Cortex of kidney (tissue), 1 donor: ENCODE measurements at places on chromosomes 1 and 21.

- no peak for DNase-seq
Measured at GRCh38 chr1:229192031-229192430, 78.9 kb upstream of the RAB4A start.

GRCh38 chr1:21963477-21964217, 13.2 kb upstream of the CELA3B start:
- no peak for DNase-seq

- DNase-seq: no peak
Measured at GRCh38 chr1:228060458-228061190, 21.9 kb upstream of the ARF1 start.

GRCh38 chr1:82565146-82565545, 764.4 kb downstream of the ADGRL2 start:
- DNase-seq: no peak

DNA sequence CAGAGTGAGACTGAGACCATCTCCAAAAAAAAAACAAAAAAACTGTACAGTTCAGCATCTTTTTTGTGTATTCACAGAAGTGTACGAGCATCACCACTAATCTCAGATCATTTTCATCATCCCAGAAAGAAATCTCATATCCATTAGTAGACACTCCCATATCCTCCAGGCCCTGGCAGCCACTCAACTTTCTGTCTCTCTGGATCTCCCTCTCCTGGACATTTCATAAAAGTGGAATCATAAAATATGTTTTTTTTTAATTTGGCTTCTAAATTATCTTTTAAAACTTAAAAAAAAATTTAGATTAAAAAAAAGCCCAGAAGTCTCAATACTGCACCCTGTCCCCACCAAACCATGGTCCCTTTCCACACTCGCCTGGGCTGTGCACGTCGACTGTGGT, 22.1 kb downstream of the RIPPLY3 start:
- DNase-seq: no peak

DNA sequence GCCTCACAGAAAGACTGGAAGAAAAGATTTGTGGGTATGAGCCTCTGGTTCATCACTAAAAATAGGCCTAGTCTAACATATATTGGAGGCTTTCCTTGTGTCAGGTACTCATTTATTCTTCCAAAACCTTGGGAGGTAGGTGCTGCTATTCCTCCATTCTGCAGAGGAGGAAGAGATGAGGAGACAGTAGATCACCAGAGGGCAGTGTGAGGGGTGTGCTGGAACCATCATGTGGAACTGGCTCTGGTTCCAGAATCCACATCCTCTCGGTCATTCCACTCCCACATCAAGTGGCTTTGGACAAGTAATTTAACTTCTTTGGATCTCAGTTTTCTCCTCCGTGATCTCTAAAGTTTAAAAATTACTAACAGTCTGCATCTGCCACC, 7.4 kb upstream of the INKA2 start:
- no peak for DNase-seq

DNA sequence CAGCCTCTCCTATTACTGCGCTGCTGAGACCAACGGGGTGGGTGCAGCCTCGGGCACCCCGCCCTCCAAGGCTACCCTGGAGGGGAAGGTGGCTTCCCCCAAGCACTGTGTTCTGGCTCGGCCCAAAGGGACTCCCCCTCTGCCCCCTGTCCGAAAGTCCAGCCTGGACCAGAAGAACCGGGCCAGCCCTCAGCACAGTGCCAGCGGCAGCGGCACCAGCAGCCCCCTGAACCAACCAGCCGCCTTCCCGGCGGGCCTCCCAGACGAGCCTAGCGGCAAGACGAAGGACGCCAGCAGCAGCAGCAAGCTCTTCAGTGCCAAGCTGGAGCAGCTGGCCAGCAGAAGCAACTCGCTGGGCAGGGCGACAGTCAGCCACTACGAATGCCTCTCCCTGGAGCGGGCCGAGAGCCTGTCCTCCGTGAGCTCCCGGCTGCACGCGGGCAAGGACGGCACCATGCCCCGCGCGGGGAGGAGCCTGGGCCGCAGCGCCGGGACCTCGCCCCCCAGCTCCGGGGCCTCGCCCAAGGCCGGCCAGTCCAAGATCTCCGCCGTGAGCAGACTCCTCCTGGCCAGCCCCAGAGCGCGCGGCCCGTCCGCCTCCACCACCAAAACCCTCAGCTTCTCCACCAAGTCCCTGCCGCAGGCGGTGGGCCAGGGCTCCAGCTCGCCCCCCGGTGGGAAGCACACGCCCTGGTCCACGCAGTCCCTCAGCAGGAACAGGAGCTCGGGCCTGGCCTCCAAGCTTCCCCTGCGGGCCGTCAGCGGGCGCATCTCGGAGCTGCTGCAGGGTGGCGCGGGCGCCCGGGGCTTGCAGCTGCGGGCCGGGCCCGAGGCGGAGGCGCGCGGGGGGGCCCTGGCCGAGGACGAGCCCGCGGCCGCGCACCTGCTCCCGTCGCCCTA, 533.1 kb downstream of the KIF26B start:
- DNase-seq: no peak

GRCh38 chr1:45394342-45394741, 54.1 kb upstream of the MUTYH start:
- no peak for DNase-seq

GRCh38 chr1:29275435-29275834, 39.1 kb downstream of the PTPRU start:
- DNase-seq: no peak

DNA sequence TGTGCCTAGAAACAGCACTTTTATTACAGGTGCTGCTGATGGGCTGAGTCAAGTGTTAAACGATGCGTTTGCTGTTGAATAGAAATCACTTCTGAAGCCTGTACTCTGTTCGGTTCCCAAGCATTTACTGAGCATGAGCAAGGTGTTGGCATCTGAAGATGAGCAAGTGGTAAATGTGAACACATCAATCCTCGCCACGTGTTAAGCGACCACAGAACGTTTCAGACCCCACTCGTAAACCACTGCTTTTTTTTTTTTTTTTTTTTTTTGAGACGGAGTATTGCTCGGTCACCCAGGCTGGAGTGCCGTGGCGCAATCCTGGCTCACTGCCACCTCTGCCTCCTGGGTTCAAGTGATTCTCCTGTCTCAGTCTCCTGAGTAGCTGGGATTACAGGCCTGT, 241.2 kb downstream of the SETD4 start:
- DNase-seq: no peak

DNA sequence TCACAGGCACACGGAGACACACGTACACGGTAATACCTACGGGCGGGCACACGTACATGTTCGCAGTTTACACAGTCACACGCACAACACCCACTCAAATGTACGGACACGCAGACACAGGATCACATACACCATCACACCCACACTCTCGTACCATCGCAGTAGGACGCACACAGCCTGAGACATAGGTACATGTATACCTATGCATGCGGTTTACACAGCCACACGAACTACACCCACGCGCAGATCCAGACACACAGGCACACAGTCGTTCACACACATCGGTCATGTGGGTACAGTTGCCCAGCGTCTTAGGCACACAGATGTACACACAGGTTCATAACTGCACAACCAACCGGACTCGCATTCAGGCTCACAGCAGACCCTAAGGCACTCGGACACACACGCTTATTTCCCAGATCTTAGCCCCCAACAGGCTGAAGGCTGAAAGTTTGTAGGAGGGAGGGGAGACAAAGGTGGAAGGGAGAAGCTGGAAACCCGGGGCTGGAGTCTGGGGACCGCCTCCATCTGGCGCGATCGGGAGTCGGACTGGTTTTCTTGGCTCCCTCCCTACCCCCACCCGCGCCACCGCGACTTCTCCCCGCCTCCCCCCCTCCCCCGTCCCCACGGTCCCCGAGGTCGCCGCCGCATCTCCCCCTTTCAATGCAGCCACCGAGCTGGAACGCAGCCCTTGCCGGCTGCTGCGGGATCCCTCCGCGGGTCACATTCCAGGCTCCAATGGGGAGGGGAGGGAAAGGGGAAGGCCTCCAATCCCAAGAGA, 51.9 kb upstream of the SYNC start:
- no peak for DNase-seq

DNA sequence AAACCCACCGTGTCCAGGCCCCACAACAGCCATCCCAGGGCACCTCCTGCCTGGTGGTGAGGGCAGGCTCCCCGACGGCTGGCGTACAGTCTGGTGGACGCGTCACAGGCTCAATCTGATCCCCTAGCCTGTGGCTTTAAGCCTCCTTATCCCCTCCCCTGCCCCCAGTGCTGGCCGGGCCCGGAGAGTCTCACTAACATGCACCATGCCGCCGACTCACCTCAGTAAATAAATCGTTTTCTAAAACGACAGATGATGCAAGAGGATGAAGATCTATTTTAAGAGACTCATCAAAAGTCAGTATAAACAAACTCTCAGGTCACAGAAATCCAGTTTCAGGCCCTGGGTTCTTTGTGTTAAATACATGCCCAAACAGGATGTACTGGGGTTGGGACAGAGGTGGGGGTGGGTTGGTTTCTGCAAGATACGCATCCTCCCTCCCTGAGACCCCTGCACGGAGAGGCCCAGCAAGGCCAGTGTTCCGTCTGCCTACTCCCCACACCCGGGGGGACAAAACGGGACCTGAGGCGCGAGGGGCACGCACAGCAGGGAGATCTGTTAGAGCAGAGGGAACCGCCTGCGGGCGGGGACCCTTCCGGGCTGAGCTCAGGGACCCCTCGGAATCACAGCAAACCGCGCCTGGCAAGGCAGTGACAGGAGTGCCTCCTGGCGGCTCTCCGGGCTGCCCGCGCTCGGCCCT, 3.1 kb downstream of the PANK4 start:
- DNase-seq: no peak

DNA sequence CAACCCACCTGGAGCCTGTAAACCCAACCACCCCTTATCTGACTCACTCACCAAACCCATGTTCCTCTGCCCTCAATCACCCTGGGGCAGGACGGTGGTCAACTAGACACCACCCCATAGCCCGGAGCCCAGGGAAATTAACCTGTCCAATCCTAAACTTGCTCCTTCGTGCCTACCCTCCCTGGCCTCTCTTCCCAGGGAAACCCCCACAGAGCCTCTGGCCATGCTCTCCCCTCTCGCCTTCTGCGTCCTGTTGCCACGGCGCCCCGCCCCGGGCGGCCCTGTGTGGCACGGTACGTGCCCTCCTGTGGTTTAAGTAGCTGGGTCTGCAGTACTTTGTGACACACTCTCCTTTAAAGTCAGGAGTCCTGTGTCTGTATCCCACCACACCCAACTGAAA, 4.0 kb upstream of the FTCD start:
- DNase-seq: no peak

DNA sequence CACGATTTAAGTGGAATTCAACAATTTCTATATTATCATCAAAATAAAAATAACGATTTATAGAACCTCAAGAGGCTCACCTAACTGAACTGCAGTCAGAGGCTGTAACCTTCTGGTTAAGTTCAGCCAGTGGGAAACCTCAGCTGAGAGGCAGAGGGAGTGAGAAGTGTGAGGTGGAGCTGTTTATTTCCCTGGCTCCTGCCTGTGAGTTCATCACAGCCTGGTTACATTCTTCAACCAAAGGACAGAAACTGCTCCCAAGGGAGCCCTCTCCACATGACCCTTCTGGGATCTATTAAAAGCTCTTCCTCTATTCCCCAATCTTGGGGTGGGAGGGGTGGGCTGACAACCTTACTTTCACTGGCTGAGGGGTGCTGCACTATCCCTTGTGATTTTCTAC, 22.2 kb downstream of the DYNLT5 start:
- DNase-seq: no peak

GRCh38 chr1:7535016-7535415, 236.1 kb upstream of the VAMP3 start:
- no peak for DNase-seq

GRCh38 chr1:45820788-45821187, 17.4 kb downstream of the MAST2 start:
- DNase-seq: no peak

- DNase-seq: no peak
Measured at GRCh38 chr1:115565791-115566190, 76.0 kb upstream of the VANGL1 start.

- no peak for DNase-seq
Measured at GRCh38 chr1:58076258-58076657, 470.3 kb downstream of the OMA1 start.

DNA sequence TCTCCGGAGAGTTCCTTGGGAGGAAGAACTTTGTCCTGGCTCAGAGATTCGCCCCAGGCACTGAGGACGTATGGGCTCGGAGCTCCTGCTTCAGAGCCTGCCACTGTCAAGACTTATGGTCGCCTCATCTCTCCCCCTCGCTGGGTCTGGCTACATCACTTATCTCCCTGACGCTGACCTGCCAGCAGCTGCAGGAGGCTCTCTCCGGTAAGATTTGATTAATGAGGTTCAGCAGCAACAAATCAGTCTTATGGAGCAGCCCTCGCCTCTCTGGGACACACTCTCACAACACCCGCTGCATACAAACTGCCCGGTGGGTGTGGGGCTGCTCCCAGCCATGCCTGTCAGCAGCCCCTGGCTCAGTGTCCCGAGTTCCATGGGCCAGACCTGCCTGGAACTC, 297.8 kb downstream of the RRAGC start:
- no peak for DNase-seq

GRCh38 chr1:35505911-35506798, 51.0 kb downstream of the KIAA0319L start:
- DNase-seq: no peak

GRCh38 chr1:3641046-3641760, 8.7 kb downstream of the WRAP73 start:
- DNase-seq: no peak

GRCh38 chr1:214327514-214327913, 46.6 kb downstream of the SMYD2 start:
- no peak for DNase-seq

DNA sequence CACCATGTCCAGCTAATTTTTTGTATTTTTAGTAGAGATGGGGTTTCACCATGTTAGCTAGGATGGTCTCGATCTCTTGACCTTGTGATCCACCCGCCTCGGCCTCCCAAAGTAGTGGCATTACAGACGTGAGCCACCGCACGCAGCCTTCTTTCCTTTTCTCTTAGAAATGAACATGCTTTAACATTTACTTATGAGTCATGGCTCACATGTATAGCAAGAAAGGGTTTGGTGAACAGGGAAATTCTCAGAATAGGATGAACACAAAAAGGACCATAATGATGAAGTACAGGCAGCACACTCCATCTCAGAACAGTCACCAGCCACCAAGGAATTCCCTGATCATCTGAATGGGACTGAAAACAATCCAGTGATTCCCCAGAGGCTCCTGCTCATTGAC, 9.4 kb upstream of the VAMP4 start:
- DNase-seq: no peak

DNA sequence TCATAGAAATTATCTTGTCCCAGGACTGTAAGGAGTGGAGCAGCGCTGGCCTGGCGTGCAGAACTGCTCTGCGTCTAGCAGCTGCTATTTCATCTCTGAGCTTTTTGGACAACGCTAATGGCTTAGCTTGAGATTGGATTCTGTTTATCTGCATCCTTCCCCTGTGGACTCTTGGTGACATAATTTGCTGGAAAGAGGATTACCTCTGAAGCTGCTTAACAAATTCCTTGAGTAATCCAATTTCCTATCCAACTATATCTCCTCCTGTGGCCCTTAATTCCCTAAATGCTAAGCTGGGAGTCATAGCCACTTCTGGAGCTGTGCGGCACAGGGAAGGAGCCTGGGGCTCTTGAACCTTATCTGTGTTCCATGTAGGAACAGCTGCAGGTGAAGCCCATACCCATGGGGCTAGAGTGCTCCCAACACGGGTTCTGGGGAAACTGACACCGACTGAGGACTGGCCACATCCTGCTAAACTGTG, 43.2 kb downstream of the IL6R start:
- DNase-seq: no peak

- DNase-seq: no peak
Measured at GRCh38 chr21:34582506-34583150, 32.3 kb downstream of the RCAN1 start.
